Brain (organoid and tissue), 16 donors: ENCODE measurements at places on chromosomes 16 and 17.

DNA sequence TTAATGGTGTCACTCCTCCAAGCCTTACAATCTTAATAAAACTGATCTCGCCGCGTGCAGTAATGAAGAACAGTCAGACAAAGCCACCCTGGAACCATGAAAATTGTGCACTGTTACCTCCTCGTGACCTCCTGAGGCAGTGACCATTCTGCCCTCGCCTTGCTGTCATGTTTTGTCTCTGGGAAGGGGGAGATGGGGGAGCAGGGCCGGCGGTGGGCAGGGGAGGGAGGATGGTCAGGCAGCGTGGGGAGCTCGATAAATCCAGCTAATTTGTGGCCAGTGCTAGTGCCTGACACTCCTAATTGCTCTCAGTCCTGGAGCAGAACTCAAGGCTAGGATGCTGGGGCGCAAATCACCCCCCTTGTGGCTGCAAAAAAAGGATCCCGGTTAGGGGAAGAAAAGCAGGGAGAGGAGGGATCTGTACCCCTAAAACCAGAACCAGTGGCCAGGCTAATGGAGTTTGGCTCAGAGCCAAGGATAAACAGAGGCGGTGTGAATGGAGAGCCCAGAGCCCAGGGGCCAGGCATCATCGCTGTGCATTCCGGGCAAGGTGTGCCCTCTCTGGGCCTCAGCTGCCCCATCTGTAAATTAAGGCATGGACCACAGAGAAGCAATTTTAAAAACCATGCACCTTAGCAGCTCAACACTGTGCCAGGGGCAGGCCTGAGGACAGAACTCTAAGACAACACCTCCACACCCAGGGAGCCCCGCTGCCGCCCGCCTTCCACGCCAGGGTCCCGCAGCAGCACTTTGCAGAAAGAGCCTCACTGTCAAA lies 113.3 kb downstream of the ZNF423 start:
- DNase-seq: no peak

GRCh38 chr17:48970865-48971687 lies 2.7 kb upstream of the GIP start:
- no peak for DNase-seq

DNA sequence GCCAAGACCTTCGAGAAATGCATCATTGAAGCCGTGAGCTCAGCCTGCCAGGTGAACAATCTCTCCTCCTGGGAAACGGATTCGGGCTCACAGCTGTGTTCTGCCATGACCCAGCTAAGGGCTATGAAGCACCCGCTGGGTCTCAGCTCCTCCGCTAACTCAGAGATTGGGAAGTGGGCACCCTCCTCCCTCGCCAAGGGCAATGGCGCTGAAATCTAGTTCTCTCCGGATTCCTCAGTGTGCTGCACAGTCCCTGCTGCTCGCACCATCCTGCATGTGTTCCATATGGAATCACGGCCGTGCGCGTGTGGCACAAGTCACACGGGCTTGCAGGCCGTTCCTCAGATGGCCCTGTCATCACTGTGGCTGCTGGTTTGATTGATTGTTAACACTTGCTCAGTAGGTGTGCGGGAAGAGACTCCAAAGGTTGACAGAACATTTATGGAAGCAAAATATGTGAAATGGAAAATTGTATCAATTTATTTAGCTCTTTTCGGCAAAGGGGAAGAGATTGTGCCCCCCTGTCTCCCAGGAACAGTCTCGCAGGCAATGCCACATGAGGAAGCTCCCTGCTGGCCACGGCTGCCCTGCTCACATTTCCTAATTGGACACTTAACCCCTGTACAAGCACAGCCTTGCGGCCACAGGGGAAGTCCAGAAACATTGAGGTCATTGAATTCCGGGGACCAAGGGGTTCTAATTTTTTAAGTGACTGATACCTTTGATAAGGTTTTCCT lies 58.8 kb downstream of the RNF213 start:
- DNase-seq: no peak

GRCh38 chr16:89401641-89402445 lies 88.5 kb downstream of the ANKRD11 start:
- no peak for DNase-seq

- no peak for DNase-seq
These were observed 9.7 kb downstream of the CHAD start for GRCh38 chr17:50458701-50459676.

DNA sequence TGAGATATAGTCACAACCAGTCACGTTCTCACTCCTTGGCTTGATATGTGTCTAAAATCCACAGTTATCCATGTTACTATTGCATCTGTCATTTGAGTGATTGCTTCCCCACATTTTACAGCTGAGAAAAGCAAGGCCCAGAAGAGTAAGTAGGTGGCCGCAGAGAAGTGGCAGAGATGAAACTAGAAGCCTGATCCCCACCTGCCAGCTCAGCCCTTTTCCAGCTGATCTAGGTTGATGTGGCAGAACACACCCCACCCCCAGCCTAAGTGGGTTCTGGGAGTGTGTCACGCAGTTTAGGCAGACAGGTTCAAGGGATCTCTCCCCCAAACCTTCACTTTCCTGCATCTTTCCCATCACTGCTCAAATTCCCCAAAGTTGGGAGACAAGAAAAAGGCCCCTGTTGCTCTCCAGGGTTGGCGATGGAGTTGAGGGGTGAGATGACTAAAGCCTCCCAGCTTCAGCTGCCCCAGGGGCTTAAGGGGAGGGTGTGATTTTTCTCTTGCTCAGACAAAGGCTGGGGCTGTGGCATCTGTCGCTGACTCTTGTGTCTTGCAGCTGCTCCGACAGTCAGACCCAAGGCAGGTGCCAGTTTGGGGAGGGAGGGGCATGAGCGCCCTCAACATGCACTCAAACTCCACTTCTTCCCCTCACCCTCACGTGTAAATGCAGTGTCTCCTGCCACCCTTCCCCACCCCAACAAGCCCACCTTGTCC lies 48.9 kb upstream of the LHX1 start:
- DNase-seq: peak; percentile 80

DNA sequence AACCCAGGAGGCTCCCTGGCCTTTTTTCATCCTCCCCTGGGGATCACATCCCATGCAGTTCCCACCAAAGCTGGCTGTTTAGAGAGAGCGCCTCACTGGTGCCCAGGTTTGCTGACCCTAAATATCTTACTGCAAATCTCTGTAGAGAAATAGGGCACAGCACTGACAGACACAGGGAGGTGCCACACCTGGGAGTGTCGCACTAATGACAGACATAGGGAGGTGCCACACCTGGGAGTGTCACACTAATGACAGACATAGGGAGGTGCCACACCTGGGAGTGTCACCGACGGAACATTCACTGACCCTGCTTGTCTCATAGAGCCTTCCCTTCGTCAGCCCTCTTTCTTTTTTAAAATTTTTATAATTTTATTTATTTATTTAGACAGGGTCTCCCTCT lies 25.6 kb downstream of the UNK start:
- DNase-seq: no peak

- no peak for DNase-seq
These were observed 2.6 kb downstream of the SPDYE4 start for GRCh38 chr17:8755590-8756255.

DNA sequence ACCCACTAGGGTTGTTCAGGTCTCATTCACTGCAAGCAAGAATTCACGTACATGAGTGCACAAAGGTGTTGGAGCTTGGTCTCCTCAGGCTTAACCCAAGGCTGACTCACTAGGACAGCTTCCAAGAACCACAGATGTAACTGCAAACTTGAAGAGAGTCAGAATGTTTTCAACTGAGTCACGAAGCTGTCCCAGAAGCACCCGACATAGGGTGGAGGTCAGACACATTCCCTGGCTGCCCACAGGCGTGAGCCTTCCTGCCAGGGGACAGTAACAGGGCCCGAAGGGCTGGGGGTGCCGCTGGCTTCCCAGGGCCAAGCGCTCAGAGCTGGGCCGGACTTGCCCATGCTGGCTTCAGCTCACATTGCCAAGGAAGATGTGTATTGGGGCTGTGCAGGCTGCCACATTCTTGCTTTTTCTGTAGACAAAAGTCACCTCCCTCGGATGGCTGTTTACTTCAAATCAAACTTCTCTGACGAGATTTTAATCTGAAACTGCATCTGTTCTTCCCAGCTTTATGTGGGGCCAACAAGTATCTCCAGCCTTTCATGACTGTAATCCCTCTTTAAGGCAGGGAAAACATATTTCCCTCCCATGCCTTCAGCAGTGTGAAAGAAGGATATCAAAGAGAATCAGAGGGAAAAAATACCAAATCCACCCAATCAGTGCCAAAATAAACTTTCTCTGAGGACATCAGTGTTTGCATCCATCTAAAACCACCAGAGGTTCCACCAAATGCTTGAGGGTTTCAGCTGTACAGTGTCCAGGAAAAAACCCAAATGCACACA lies 14.3 kb downstream of the CMTM3 start:
- DNase-seq: no peak

DNA sequence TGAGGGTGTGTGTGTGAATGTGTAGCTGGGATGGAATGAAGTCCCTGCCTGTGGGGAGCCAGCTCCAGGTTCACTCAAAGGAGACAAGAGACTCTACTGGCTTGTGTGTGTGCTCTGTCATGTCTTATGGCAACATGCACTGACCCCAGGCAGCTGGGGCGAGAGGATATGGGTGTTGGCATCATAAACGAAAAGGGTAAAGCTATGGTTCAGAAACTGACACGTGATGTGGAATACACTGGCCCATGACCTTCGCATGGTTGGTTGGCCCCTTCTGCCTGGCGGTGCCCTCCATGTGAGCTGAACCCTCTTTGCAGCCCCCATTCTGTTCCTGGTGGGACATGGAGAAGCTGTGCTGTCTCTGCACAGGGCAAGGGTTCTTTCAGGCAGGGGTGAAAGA lies 21.9 kb downstream of the ZNF750 start:
- DNase-seq: no peak

- DNase-seq: no peak
These were observed 515.8 kb upstream of the SALL1 start for GRCh38 chr16:51666821-51667220.

GRCh38 chr16:17723531-17724134 lies 252.9 kb upstream of the XYLT1 start:
- peak; percentile 93 for DNase-seq

DNA sequence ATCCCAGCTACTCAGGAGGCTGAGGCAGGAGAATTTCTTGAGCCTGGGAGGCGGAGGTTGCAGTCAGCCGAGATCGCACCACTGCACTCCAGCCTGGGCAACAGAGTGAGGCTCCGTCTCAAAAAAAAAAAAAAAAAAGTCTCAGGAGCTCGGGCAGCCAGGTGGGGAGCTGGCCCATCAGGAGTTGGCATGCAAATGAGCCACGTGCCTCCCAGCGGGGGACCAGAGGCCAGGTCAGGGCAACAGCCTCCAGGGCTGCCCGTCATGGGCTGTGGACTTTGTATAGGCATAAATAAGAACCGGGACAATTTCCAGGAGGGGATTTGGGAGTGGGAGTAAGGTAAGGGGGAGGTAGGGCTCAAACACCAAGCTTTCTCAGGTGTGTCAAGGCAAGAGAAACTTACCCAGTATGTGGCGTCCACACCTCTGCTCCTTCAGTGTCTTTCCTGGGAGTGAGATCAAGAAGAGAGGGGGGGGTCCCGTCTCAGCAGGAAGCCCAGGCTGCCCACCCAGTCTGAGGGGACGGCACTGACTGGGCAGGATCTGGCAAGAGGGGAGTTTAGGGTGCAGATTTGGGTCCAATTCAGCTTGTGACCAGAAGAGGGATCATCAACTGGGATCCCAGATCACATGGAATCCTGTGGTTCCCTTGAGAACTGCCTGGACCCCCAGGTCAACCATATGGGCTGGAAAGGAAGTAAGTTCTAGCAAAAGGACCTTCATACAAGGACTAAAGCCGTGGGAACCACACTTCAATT lies 22.3 kb upstream of the G6PC1 start:
- no peak for DNase-seq

DNA sequence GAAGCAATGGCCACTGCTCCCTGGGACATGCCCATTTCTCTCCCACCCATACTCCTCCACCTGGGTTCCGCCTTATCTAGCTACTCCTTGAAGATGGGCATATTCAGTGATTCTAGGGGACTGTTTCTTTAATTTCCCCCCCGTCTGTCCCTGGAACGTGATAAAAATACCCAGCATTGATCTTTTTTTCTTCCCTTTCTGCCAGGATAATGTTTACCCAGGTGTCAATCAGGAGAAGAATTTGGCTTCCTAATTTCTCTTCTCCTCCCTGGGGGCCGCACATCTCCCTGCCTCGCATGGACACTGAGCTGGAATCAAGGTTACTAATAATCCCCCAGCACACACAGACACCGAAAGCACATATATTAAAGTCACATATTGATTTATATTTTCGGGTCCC lies 35.2 kb downstream of the DCAKD start:
- no peak for DNase-seq

GRCh38 chr17:64146418-64147109 lies 16.6 kb upstream of the ERN1 start:
- peak; percentile 84 for DNase-seq

- DNase-seq: peak; percentile 80
These were observed 32.6 kb upstream of the TAC4 start for GRCh38 chr17:49880291-49881053.

GRCh38 chr17:47733674-47734410 lies 806 bp downstream of the TBX21 start:
- DNase-seq: no peak

- DNase-seq: no peak
These were observed 192.1 kb downstream of the CBLN1 start for GRCh38 chr16:49089533-49089932.

DNA sequence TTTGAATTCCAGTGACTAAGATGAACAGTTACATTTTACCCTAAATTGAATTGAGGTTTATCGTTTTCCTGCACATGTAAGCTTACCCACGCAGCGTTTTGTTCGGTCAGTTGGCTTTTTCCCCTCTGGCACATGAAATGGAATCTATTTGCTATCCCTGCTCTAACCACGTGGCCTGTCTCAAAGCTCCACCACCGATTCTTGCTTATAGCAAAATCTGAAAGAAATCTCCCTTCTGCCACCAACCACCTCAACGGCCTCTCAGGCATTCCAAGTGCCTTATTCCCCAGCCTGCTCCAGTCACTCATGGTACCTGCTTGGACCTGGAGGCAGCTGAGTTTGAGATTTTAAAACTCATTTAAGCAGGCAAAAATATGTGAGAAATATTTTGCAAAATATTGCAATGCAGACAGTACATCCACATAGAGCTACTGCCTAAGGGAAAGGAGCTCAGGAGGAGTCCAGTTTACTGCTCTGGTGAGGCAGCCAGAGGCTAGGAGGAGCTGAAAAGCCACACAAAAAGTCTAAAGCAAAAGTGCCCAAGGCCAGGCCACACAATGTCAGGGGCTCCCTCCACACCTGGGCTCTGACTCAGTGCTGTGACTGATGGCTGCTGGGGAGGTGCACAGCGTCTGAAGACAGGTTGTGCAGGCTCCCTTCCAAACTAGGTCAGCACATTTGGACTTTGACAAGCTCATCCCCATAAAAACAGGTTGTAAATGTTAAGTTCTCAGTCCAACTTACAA lies 26.4 kb downstream of the ARHGAP17 start:
- DNase-seq: peak; percentile 56

GRCh38 chr16:78045865-78046581 lies 23.7 kb downstream of the CLEC3A start:
- DNase-seq: peak; percentile 66

DNA sequence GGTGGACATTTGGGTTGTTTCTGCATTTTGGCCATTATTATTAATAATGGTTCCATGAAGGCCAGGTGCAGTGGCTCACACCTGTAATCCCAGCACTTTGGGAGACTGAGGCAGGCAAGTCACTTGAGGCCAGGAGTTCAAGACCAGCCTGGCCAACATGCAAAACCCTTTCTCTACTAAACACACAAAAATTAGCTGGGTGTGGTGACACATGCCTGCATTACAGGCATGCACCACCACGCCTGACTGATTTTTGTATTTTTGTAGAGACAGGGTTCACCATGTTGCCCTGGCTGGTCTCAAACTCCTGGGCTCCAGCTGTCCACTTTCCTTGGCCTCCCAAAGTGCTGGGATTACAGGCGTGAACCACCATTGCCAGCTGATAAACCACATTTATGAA lies 58.5 kb downstream of the TNFRSF13B start:
- DNase-seq: no peak

GRCh38 chr17:42386777-42387657 lies 1.2 kb downstream of the STAT3 start:
- DNase-seq: peak; percentile 64
